ENCODE measurements at places on chromosomes 13 and 19. TPM values are rescaled to one million over a fixed set of nuclear protein-coding genes. Genes with fewer than 3 reads are reported as not detected.
A peak's percentile ranks its signal among the peaks of the same experiment; 100 is the strongest.

ZNF625 gene
- 11.5 TPM for total RNA-seq

GRCh38 chr19:11375143-11375948 lies 880 bp downstream of the SWSAP1 start:
- no peak for DNase-seq

- DNase-seq: no peak
These were observed 82.4 kb downstream of the GGACT start for GRCh38 chr13:100506154-100506553.

GRCh38 chr19:1258163-1258492 lies 9.7 kb downstream of the MIDN start:
- no peak for DNase-seq

- no peak for DNase-seq
These were observed 74.2 kb upstream of the RFC3 start for GRCh38 chr13:33743438-33744368.

DNA sequence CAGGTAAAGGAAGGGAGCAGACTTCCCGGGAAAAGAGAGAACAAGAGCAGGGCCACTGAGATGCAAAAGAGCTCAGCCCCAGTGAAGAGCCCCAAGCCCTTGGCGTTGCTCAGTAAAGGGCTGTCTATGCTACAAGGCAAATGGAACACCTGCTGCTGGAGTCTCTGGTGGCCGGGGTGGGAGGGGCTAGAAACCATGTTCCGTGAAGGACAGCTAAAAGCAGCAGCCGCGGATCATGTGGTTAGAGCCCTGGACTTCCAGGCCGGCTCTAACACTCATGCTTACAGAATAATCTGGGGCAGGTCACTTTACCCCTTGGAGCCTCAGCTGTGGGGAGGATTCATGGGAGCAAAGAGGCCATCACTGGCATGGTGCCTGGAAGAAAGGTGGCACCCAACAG lies 17.8 kb downstream of the POU2F2 start:
- DNase-seq: peak; percentile 20

GRCh38 chr13:19622193-19622592 lies 11.3 kb upstream of the MPHOSPH8 start:
- DNase-seq: no peak

DNA sequence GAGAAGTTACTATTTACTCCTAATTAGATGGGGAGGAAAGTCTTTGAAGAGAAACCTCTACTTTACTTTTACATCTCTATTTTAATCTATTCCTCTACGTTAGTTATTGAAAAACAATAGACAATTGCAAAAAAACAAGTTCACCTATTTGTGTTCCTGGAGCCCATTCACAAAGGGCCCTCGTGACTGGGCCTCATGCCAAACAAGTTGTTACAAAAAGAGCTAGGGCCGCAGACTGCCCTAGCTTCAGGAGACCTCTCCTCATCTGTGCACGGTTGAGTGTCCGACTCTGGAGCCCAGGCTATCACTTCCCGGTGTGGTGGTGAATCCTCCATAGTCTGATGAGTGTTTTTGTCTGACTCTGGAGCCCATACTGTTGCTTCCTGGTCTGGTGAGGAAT lies 190.9 kb downstream of the ZNF486 start:
- DNase-seq: no peak

- DNase-seq: peak; percentile 20
These were observed 26.0 kb downstream of the DPRX start for GRCh38 chr19:53657778-53658177.

GRCh38 chr19:10037809-10038208 lies 24.5 kb downstream of the RDH8 start:
- no peak for DNase-seq

DNA sequence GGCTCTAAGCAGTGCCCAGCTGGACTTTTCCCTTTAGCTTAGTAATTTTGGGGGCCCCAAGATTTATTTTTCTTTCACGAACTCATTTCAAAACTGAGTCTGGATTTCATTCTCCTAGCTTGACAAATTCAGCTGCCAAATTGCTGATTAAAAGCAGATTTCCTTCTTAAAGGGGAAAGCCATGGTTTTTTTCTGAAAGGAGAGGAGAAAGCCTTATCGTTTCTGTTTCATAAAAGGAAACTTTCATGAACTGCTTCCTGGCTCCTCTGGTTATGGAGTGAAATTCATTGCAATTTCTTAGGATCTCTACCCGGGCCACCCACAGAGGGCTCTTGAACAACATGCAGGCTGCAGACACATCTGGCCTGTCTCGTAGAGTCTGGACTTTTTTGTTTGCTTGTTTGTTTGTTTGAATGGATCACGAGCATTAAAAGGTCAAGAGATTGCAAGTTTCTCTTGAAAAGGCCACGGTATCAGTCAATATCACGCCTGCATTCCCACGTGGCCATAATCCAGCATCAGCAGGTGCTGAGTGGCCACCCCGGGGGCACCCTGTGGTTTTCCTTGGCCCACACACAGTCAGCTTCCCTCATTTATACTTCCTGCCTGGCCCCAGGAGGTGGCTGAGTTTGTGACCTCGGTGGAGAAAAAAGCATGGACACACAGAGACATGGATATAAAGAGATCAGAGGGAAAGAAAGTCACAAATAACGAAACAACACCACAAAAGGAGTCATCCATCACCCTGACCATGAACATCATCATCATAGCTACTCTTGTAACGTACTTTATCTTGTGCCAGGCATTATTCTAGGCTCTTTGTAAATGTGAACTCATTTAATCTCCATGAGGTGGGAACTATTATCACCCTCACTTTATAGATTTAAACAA lies 10.5 kb upstream of the KLK4 start:
- peak; percentile 53 for DNase-seq

ZNF584 gene
- total RNA-seq: 7.9 TPM

HNRNPL gene
- 195 TPM for total RNA-seq

GRCh38 chr13:42114278-42114677 lies 65.8 kb downstream of the DGKH start:
- DNase-seq: no peak

- no peak for DNase-seq
These were observed 853 bp upstream of the CACNA1A start for GRCh38 chr19:13507053-13507611.

GRCh38 chr13:113791226-113791625 lies 32.2 kb downstream of the TMEM255B start:
- no peak for DNase-seq

LILRB3 gene
- total RNA-seq: 1.4 TPM

FFAR2 gene
- 0.22 TPM for total RNA-seq

ZNF726 gene
- 5.7 TPM for total RNA-seq

ILF3 gene
- 72.9 TPM for total RNA-seq

ZNF835 gene
- 3.0 TPM for total RNA-seq

DNA sequence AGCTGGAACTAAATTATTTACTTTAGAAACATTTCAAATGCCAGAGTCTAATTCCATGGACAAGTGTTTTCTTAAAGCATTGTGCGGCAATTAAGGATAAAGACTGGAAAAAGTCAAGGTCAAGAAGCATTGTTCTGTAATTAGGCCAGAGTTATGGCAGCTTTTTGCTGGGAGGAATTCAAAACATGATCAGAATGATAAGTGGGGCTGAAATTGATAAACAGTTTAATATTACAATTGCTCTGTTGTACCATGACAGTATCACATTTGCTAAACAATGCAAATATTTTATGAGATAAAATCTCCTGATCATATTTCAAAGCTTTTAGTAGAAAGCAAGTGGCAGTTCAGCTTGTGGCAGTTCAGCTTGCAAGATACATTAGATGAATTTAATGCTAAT lies 513.7 kb downstream of the GPC6 start:
- no peak for DNase-seq

DNA sequence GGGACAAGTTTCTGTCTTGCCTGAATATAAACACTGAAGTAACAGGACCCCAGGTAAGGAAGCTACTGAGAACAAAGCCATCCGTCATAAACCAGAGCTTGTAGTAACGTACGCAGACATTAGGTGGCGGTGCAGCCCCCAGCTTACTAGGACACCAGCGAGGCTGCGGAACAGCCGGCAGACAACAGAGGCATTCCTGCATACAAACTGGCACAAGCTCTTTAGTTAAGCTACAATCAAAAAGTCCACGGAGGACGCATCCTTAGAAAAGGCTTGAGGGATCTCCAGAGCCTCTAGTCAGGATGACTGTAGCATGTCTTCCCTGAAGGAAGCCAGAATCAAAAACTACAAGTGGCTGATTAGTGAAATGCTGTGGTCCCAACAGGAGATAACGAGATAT lies 26.2 kb downstream of the ZNF160 start:
- peak; percentile 53 for DNase-seq

- peak; percentile 49 for DNase-seq
These were observed 120.6 kb downstream of the SLITRK1 start for GRCh38 chr13:83761631-83762030.

DNA sequence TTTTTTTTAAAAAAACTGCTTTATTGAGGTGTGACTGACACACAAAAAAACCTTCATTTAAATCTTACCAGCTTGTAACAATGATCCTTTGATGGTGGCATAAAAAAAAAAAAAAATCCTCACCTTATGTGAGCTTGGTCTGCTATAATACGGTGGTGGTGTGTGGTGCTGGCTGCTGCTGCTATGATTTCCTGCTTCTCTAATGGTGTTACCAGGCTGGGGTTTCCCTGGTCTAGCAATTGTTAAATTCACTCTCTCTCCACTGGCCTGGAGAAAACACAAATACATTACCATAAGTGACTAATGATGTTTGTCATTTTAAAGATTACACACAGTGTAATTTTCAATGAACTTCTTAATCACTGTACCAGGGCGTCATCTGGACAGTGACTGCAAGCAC lies 60.6 kb downstream of the LNX2 start:
- no peak for DNase-seq

ACP5 gene
- 1.8 TPM for total RNA-seq

GRCh38 chr19:33487901-33488800 lies 33.4 kb downstream of the PEPD start:
- peak; percentile 14 for DNase-seq

DNA sequence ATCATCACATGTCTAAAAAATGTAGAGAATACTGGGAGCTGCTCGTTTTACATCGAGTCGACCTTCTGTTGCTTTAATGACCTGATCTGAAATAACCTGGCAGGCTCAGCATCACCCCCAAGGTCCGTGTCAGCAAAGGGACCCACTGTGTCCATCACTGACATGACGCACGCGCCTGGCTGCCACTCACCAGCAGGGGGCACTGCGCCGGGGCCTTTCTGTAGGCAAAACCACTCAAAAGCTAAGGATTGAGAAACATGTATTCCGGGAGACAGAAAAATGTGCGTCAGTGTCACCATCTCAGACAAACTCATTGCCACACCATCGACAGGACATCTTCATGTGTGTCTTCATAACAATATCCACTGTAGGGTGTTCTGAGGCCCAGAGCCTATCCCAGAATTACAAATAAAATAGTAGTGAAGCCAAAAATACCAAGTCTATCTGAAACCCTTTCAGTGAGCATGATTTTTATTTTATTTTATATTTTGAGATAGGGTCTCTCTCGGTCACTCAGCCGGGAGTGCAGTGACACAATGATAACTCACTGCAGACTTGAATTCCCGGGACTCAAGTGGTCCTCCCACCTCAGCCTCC lies 130.3 kb upstream of the LSM14A start:
- DNase-seq: peak; percentile 22

DNA sequence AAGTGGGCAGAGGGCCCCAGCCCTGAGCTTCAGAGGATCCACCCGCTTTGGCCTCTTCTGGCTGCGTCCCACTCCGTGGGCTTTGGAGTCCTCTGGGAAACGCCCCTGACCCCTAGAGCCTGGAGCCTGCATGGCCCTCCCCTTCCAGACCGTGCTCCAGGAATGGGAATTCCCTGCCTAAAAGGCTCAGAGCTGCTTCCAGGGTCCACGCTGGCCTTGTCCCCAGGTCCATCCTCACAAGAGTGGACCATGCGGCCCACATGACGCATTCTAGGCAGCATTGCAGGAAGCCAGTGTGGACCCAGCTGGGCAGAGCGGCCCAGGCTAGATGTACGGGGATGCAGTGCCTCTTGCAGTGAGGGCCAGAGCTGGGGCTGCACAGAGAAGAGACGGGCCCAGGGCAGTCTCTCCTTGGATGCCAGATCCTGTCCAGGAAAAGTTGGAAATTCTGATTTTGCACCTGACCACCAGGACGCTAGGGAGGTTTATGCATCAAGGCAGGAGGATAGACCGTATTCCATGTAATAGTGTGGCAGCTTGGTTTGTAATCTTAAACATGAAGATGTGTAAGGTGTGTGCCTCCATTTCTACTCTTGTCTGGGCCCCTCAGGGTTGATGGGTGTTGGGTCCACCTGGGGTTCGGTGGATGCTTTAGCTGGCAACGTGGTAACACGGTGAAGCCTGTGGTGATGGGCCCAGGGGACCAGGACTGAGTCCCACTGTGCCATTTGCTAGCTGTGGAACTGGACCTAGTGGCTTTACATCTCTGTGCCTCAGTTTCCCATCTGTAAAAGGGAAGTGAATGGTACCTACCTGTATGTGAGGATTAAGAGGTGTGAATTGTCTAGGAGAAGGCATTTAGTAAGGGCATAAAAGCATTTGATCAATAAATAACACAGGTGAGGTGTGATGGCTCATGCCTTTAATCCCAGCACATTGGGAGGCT lies 14.8 kb upstream of the FXYD3 start:
- no peak for DNase-seq

- no peak for DNase-seq
These were observed 4.9 kb downstream of the CSNK1G2 start for GRCh38 chr19:1945899-1946298.

DNA sequence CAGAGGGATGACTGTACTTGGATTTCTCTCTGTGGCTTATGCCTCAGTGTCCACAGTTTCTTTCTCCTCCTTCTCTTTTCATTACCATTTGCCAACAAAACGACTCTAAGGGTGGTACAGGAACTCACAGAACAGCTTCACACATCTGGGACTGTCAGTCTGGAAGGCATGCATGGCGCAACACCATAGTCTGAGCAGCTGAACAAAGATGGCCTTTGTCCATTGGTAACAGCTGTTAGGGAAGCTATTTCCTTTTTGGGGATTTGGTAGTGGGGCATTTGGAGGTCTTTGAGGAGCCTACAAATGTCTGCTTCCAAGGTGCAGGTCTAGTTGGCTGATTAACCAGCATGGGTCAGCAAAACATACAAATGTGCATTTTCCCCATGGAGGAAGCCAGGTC lies 81.4 kb upstream of the PCDH8 start:
- DNase-seq: peak; percentile 82

GRCh38 chr13:38308736-38309135 lies 40.9 kb upstream of the UFM1 start:
- DNase-seq: no peak

MAB21L1 gene
- total RNA-seq: 9.0 TPM

GRCh38 chr13:94588541-94588940 lies 7.4 kb downstream of the TGDS start:
- peak; percentile 73 for DNase-seq

GRCh38 chr19:30689474-30689873 lies 317.3 kb downstream of the ZNF536 start:
- no peak for DNase-seq

GRCh38 chr13:45994752-45995151 lies 57.8 kb downstream of the ZC3H13 start:
- no peak for DNase-seq

GRCh38 chr19:17327654-17328516 lies 6.8 kb downstream of the ANO8 start:
- peak; percentile 82 for DNase-seq

- no peak for DNase-seq
These were observed 226.4 kb downstream of the SUCLA2 start for GRCh38 chr13:47774671-47774994.

PPM1N gene
- total RNA-seq: 0.18 TPM

Data from muscle of leg (tissue), 16 donors.